MG63 (cell line): ENCODE measurements at places on chromosomes 6 and 20.

- no peak for DNase-seq
These were observed 20.2 kb upstream of the ARFGEF2 start for GRCh38 chr20:48901326-48901725.

GRCh38 chr6:163281634-163282033 lies 132.9 kb upstream of the QKI start:
- DNase-seq = no peak

- no peak for DNase-seq
These were observed 180.4 kb downstream of the ZNF217 start for GRCh38 chr20:53413186-53413631.

DNA sequence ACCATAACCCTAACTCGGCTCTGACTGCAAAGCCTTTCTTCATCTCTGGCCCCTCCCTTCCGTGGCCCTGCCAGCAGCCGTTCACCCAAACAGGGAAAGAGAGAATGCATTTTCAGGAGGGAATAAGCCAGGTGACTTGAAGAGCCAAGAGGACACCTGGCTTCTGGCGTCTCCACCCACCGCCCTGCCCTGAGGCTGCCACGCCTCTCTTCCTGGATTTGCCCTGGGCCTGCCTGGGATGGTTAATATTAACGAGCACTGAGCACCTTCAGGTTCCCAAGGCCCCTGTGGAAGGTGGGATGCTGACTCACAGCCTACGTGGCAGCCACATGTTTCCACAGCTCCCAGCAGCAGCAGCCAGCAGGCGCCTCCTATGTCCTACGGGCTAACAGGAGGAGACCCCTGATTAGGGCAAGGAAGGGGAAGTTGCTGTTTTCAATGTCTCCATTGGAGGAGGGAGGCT lies 138.0 kb upstream of the RREB1 start:
- no peak for DNase-seq

DNA sequence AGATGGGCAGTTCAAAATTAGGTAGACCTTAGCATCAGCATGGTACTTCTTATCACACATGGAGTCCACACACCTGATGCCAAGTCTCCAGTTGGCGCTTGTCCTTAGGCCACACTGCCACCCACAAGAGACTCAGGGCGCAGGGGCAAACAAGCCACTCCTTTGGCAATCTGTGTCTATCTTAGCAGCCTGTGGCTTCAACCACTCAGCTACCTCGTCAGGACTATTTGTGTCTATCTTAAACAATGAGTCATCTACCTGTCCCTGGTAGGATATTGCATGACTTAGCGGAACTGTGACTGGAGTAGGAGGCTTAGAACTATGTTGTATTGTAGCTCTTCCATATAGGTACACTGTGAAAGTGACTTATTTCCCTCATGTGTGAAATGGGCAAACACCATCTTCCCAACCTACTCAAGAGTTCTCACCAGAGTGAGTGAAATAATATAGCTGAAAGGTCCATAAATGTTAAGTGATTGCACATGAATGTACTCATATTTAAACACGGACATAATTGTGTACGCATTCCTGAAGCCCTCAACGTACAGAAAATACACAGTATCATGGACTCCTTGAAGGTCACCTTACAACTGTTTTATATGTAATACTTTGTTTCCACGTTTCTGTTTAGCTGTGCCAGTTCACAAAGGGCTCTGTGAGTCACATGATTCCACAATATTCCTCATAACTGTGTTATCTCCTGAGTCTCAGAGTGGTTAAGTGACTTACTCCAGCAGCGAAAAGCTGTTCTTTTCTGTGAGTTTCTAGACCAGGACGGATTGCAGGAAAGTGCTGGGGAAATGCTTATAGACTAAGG lies 1.6 kb downstream of the TRIM27 start:
- DNase-seq = no peak

- no peak for DNase-seq
These were observed 84.3 kb downstream of the SHLD1 start for GRCh38 chr20:5834436-5835005.

DNA sequence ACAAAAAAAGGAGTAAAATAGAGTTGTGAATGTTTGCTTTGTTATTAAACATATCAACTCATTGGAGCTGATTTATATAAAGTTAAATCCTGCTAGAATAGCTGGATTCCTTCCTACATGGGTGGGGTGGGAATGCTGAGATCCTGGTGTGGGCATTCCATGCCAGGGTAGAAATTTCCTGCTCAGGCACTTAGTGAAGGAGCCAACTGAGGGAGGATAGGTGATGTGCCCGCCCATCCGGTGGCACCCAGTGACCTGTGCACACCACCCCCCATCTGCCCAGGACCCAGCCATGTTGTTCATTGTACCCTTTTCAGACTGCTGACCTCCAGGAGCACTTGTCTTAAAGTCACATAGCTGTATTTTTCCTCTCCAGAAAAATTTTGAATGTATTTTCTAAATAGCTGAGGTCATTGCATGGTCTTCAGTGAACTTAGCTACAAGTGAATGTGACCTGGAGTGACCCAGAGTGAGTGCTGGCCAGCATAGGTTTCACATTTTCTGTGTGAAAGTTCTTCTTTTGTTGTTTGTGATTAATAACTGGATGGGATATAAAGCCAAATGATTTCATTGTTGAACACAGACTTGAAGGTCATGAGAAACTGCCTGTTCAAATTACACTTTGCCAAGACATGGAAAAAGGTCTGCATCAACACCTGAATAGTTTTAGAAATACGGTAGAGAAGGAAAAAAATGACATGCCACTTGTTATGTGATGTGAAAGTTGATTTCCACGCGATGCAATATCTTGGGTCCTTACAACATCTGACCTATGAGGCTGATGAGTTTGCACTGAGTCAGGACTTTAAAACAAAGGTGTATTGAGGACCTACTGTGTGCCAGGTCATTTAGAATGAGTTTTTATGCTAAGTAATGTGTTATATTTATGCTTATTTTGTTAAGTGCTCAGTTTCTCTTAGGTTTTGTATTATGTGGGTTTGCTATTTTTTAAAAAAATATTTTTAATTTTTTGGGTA lies 77.2 kb downstream of the UTRN start:
- peak; percentile 23 for DNase-seq

DNA sequence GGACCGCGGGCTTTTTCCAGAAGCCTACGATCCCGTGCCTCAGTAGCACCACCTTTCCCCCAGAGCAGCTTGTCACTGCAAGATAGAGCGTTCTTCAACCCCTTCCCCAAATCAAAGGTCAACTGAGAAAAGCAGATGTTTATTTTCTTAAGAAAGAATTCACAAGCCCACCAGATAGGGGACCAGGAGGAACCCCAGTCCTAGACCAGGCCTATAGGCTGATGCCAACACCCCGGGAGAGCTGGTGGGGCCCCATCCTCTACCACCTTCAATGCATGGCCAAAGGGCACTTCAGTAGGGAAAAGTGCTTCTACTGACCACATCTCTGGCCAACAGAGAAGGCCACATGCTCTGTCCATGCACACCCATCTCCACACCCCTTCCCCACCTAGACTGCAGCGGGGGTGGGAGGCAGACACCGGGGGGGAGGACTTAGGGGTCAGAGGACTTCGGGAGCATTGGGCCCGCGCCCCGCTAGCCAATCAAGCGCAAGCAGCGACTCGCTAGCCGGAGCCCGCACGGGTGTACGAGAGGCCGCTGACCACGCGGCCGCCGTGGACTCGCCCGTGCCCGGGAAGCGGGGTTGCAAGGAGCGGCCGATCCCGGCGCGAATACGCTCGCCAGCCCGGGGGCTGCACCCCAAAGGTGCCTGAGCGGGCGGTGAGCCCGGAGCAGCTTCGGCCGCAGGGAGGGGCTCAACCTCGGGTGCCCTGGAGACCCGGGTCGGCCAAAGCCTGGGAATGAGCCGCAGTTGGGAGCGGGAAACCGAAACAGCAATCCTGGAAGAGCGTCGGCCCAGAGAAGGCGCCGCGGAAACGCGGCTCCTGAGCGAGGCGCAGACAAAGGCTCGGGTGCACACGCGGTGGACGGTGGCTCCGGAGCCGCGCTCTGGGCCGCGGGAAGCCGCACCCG lies 2.8 kb downstream of the PDE10A start:
- DNase-seq = no peak

DNA sequence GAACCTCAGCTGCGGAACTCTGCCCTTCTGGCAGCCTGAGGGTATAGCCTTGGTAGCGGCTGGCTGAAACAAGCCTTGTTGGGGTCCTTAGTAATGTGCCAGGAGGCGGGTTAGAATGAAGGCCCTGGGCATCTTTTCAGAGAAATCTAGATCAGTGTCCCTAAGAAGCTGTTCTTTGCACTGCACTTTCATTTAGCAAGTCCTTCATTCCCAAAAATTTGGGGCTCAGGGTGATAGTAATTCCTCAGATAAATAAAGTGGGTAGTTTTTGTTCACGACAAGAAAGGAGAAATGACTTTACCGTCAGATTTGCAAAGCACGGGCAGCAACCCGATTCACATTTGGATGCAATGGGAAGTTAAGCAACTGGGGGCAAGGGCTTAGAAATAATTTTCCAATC lies 3.2 kb downstream of the INSM1 start:
- DNase-seq = no peak

GRCh38 chr6:46734867-46735719 lies at the start of gene PLA2G7:
Gene PLA2G7 (minus strand): TSS chr6:46735375. CDS start chr6:46722891, 12,484 bp downstream.
- peak; percentile 8 for DNase-seq

DNA sequence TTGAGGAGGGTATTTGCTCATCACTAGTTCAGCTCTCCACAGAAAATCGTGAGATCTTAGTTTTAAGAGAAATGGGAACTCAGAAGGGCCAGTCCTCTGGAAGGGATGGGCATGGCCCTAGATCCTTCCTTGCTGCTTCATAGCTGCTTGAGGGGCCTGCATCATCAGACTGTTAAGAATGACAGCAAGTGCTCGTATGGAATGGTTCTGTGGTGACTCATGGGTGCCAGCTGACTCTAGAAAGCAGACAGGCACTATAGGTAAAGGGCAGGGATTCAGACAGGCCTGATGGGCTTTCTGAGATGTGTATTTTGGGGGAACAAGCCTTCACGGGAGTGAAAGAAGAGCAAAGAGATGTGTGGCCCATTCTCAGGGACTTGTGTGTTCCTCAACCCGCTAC lies 90.8 kb downstream of the MYLK4 start:
- peak; percentile 4 for DNase-seq
